ENCODE measurements at places on chromosomes 5 and 9. TPM values are rescaled to one million over a fixed set of nuclear protein-coding genes. Genes with fewer than 3 reads are reported as not detected.

Gene PPIC
- 19.0 TPM for polyA plus RNA-seq

Gene SLC22A5
- 2.1 TPM for polyA plus RNA-seq

Gene OR1Q1
- polyA plus RNA-seq, result not detected

Gene BHMT
- 0.53 TPM for polyA plus RNA-seq

Gene WDR31
- polyA plus RNA-seq, result 1.2 TPM

Gene PFN3
- polyA plus RNA-seq, result not detected

Gene FOXD4
- polyA plus RNA-seq, result 0.50 TPM

Gene FOXD4L3
- polyA plus RNA-seq, result not detected

Gene DNAI1
- polyA plus RNA-seq, result not detected

Gene LEAP2
- 1.4 TPM for polyA plus RNA-seq

Gene TMEM8B
- polyA plus RNA-seq, result 7.0 TPM

DNA sequence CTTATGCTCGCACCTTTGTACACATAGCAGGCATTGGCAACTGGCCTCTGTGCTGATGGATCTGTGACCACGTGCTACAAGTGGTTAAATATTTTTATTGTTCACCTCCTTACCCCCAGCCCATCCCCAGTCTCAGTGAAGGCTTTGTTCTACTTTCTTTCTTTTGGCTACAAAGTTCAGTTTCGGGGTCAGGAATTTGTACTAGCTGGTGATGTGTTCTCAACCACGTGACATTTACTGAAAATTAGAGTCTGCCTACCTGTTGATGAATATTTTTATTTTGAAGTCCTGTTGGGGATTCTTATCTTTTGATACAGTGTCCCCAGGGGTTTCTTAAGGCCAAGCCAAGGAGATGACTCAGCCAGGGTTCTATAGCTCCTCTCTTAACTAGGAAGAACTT lies 47.8 kb downstream of the C9orf57 start:
- peak; percentile 7 for DNase-seq

GRCh38 chr5:42993516-42994245 lies 46.4 kb downstream of the ANXA2R start:
- DNase-seq, result no peak

DNA sequence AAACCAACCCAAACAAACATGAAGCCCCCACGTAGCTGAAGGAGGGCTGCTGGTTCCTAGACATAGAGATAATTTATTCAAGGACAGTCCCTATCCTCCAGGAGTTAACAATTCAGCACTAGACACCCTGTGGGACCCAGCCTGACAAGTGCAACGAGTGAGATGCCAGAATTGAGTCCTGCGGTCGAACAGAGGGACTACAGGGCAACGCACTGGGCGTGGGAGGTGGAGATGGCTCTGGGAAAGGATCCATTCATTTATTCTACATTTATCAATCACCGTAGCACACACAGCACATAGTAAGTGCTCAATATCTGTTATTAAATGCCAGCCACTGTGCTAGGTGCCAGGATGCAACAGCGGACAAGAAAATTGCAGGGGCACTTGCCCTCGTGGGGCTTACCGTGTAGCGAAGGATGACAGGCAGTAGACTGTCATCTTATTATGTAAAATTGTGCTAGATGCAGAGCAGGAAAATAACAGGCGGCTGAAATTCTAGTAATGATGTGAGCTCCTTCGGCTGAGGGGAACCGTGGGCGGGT lies 855 bp upstream of the ARHGAP26 start:
- DNase-seq, result no peak

GRCh38 chr5:173527671-173528070 lies 88.8 kb downstream of the BOD1 start:
- DNase-seq, result no peak

- no peak for DNase-seq
Measured at GRCh38 chr5:138110266-138110963, 26.6 kb downstream of the WNT8A start.

DNA sequence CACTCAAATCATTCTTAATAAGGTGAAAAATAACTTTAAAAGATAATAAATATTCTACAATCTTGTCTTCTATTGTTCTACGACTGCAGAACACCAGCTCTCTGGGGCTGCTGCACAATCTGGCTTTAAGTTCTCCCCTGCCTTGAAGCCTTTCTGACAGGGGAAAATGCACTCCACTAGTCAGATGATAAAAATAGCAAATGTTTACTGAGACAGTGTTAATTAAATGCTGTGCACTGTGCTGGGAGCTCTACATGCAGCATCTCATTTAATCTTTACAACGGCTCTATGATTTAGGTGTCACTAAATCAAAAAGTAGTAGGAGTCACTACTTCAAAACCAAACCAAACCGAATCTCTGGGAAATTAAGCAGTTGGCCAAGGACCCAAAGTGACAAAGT lies 132.7 kb downstream of the SLIT3 start:
- DNase-seq, result no peak

DNA sequence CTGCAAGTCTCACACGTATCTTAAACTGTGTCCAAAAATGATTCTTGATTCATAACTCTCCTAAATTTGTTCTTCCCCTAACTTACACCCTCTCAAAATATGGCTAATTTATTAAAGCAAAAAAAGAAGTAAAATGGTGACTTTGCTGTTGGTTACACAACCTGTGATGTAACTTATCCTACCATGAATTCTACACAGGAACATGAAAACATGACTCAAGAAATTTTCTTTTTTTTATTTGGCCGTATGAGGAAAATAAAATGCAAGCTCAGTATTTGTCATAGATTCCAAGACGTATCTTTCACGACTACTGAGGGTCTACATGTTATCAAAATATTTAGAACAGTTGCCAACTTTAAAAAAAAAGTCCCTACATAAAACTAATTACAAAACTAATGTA lies 9.2 kb downstream of the LIFR start:
- no peak for DNase-seq

- DNase-seq, result no peak
Measured at GRCh38 chr5:135473956-135474670, 22.0 kb upstream of the TIFAB start.

DNA sequence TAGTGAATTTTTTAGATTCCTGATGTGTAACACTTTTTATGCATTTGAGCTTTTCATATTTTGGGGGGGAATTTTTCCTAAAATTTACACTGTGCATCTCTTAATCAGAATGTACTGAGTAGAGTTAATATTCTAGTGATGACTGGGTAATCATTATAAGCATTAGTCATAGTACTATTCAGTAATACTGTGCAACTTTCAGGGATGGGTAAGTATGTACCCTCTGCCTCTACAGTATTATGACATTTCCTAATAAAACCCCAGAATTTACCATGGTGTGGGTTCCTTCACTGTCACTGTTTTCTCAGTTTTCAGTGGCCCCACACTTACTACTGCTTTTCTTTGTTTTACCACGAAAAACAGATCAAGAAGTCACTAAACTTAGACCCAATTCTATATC lies 2.8 kb upstream of the CMYA5 start:
- DNase-seq, result no peak

- no peak for DNase-seq
Measured at GRCh38 chr9:15191378-15191777, 115.6 kb downstream of the TTC39B start.

- DNase-seq, result no peak
Measured at GRCh38 chr5:109421956-109422355, 12.2 kb upstream of the PJA2 start.

- no peak for DNase-seq
Measured at GRCh38 chr5:77915346-77915745, 139.2 kb upstream of the TBCA start.

GRCh38 chr9:110752766-110753165 lies 84.2 kb downstream of the MUSK start:
- no peak for DNase-seq

DNA sequence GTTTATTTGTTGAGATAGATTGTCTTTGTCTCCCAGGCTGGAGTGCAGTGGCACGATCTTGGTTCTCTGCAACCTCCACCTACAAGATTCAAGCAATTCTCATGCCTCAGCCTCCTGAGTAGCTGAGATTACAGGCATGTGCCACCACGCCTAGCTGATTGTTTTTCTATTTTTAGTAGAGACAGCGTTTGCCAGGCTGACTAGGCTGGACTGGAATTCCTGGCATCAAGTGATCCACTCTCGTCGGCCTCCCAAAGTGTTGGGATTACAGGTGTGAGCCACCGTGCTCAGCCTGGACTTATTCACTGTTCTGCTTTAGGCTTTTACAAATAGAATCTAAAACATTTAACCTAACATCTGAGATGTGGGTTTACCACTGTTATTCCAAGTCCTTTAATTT lies 91.3 kb downstream of the COMMD10 start:
- DNase-seq, result no peak

- DNase-seq, result no peak
Measured at GRCh38 chr5:119327018-119327417, 28.8 kb upstream of the TNFAIP8 start.

GRCh38 chr5:160076997-160077396 lies 42.3 kb downstream of the PWWP2A start:
- no peak for DNase-seq

GRCh38 chr5:98755406-98755805 lies 18.1 kb upstream of the RGMB start:
- DNase-seq, result no peak

- DNase-seq, result peak; percentile 92
Measured at GRCh38 chr9:5838884-5839571, 6.1 kb upstream of the ERMP1 start.

GRCh38 chr5:134873494-134873893 lies 677 bp upstream of the TXNDC15 start:
- peak; percentile 8 for DNase-seq

DNA sequence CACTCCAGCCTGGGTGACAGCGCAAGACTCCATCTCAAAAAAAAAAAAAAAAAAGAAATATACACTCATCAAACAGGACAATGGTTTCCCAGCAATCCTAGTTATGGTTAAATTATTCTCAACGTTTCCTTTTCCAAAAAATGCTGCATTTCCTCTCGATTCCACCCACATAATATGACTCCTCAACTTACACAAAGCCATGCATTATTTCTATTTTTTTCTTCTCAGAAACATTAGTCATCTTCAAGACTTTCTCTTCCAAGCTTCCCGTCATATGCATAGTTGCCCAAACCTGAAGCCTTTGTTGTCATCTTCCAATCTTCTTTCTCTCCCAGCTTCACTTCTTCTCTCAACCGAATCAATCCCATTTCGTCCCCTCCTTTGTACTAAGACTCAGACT lies 61.4 kb upstream of the RANBP6 start:
- DNase-seq, result no peak

DNA sequence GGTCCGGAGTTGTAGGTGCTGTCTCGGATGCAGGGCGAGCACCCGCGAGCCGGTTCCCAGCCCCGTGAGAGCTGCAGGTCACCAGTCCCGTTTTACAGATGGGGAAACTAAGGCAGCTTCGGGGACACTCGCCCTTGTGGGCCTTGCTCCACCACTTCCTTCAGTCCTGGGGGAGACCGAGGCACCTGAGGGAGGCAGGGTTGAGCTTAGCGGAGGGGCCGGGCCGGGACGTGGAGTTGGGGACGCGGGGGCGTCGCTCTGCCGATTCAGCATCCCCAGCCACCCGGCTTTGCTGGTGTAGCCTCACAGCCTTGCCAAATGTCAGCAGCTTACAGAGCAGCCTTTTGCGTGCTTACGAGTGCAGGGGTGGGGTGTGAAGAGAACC lies 530 bp downstream of the BBLN start:
- peak; percentile 54 for DNase-seq

GRCh38 chr9:29625931-29626330 lies 2052.7 kb upstream of the C9orf72 start:
- DNase-seq, result no peak

GRCh38 chr5:112310746-112311145 lies 108.3 kb downstream of the EPB41L4A start:
- no peak for DNase-seq

GRCh38 chr9:13181652-13182051 lies 97.8 kb downstream of the MPDZ start:
- DNase-seq, result no peak

- peak; percentile 73 for DNase-seq
Measured at GRCh38 chr5:171420431-171421241, 1.2 kb downstream of the FGF18 start.

DNA sequence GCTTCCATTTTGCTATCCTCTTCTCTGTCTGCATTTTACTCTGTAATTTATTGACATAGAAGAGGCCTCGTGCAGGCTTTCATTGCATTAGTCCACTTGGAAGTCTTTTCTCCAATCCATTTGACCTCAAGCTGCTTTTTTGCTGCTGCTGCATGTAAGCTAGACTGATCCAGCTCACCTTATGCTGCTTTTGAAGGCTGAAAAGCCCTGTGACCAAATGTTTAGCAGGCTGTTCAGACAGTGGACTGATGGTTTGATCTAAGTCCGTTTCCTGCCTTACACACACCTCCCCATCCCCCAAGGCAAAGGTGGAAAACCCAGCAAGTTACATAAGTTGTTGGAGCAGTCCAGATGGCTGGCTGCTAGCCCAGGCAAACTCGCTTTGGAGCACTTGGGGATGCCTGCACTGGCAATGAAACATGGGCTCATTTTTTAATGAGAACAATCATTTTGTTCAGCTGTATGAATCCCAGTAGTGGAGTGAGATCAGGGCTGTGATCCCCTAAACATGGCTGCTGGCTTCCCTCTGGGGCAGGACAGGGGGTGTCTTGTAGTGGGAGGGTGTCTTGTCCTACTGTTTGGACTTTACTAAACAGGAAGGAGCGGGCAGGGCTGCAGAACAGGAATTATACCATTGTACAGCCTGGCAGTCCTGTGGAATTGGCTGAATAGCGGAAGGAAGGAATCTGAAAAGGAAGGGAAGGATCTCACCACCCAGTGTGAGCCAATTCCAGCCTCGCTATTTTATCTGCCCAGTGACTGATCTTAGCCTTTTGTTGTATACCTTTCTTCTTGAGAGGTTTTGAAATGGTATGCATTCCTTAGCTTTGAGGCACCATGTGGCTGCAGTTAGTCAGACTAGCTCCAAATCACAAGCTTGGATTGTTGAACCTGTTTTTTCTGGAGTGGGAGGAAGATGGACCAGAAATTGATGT lies 212.0 kb downstream of the ARHGAP26 start:
- DNase-seq, result peak; percentile 84

GRCh38 chr5:31113666-31114350 lies 79.7 kb upstream of the CDH6 start:
- DNase-seq, result no peak

- no peak for DNase-seq
Measured at GRCh38 chr5:52481201-52481600, 306.5 kb upstream of the ITGA1 start.

DNA sequence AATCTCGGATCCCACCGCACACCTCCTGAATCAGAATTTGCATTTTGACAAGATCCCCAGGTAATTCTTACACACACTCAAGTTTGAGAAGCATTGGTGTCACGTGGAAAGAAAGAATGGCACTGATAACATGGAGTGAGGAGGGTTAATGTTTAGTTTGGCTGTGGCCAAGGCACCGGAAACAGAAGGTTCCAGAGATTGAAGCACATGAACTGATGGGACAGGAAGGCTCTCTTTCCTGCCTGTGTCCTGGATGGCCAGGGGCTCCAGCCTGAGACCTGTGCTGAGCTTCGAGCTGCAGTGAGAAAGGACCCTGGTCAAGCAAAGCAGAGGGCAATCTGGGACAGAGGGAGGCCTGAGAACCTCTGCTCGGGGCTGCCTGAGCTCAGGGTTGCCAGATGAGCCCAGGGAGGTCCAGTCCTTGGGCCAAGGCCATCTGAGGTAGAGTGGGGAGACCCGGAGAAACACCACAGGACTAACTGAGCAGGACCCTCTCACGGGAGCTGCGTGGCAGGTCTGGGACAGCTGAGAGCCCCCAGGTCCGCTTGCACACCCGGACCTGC lies 27.3 kb downstream of the AFAP1L1 start:
- no peak for DNase-seq
